Activated T-cell treated with anti-CD3 and anti-CD28 coated beads, Interleukin-2, amount 50 U/mL, for 72 hours (primary cell): ENCODE measurements at places on chromosomes 13 and 19. TPM values are rescaled to one million over a fixed set of nuclear protein-coding genes. Genes with fewer than 3 reads are reported as not detected.

DNA sequence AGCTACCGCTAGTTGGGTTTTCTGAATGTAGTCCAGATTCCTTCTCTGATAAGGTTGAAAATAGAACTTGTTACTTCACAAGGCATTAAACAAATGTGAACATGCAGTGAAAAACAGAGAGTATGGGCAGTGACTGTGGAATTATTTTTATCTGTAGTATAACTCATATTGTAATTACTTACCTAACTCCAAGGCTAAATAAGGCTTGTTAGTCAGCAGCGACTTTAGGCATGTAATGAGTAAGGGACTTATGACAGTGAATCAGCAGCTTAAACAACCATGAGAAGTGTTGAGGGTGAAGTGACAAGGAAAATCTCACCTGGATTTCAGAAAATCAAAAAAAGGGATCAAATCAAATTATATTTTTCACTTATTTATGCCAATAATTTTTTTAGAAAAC lies 1719.5 kb upstream of the MIR17HG start:
- H3K36me3 ChIP-seq, result no peaks in the 10 kb centered on the region
- H3K4me3 ChIP-seq, result no peak overlapping the region
- DNase-seq, result no peak

DNA sequence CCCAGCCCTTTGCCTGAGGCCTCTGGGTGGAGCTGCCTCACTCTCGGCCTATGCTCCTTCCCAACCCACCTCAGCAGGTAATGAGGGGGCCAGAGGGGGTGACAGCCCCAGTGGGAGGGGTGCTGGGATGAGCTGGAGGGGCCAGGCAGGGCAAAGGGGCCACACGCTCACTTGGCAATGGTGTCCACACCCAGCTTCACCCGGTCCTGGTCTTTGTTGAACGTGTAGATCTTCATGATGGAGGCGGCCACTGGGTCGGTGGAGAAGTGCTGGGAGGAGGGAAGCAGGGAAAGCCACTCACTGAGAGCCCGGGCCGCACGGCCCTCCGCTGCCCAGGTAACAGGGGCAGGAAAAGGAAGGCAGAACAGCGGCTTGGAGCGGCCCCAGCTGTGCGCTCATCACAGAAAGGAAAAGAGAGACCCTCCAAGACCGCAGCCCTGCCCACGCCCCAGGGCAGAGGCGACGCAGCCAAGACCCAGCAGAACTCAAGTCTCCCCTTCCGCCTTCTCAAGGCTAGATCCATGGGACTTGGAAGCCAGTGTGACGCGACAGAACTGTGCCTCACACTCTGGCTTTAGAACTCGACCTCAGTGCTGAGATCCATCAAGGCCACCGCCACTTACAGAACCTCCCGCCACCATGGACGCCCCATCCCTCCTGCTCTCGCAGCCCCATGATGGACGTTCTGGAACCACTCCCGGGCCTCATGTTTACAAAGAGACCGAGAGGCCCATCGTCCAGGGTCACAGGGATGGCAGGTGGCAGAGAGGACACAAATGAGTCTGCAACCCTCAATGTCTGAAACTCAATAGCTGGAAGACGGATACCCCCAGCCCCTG lies 9.2 kb downstream of the UBXN6 start:
- no peak for DNase-seq
- no peak overlapping the region for H3K27ac ChIP-seq
- no peaks in the 10 kb centered on the region for H3K27me3 ChIP-seq
- no peak overlapping the region for H3K4me3 ChIP-seq
- H3K36me3 ChIP-seq, result no peaks in the 10 kb centered on the region

Gene ZDHHC20
- 58.5 TPM for total RNA-seq

GRCh38 chr13:48775804-48776203 lies 122.1 kb downstream of the CYSLTR2 start:
- no peak for DNase-seq
- peaks cover 36% of the 10 kb centered on the region for H3K27me3 ChIP-seq
- peaks cover 6% of the 10 kb centered on the region for H3K36me3 ChIP-seq
- H3K4me1 ChIP-seq, result peaks cover 14% of the 10 kb centered on the region

Gene RAB20
- 1.8 TPM for total RNA-seq

DNA sequence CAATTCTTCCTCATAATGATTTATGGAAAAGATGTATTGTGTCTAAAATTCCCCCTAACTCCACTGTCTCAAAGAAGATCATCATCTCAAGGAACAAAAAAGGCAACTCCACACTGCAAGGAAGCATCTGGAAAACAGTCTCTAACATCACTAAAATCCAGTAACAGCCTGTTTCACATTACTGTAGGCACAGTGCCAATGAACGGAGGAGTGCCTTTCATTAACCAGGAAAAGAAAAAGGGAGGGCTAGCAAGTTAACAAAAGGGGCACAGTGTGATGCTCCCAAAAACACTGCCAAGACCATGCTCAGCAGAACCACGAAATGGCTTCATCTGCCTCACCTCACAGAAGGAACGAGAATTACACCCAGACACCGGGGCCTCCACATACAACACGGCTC lies 8.5 kb downstream of the TMTC4 start:
- no peak for DNase-seq
- no peaks in the 10 kb centered on the region for H3K27me3 ChIP-seq
- no peak overlapping the region for H3K27ac ChIP-seq
- H3K36me3 ChIP-seq, result peaks cover 15% of the 10 kb centered on the region
- H3K4me1 ChIP-seq, result no peaks in the 10 kb centered on the region

DNA sequence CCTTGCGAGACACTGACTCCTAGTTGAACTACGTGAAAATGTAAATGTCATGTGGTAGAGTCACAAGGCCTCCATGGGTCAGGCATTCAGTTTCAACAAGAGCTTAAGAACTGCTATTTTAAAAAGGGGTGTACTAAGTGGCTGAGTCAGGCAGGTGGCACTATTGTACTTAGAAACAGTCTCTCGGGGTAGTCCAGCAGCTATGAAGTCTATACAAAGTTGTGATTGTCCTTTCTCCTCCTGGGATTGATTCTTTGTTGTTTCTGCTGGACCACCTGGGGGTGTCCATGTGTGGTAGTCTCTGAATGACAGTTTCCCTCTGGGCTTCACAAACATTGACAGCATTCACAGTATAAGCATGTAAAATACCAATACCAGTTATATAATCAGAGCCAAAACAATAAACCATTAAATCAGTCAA lies 33.0 kb downstream of the UGGT2 start:
- no peaks in the 10 kb centered on the region for H3K4me1 ChIP-seq
- H3K27me3 ChIP-seq, result no peaks in the 10 kb centered on the region
- H3K36me3 ChIP-seq, result peaks cover 2% of the 10 kb centered on the region
- H3K27ac ChIP-seq, result no peak overlapping the region
- DNase-seq, result no peak

- H3K27ac ChIP-seq, result no peak overlapping the region
- H3K4me1 ChIP-seq, result peaks cover 6% of the 10 kb centered on the region
- H3K27me3 ChIP-seq, result peaks cover 45% of the 10 kb centered on the region
Measured at GRCh38 chr19:33904681-33905080, 108.0 kb downstream of the KCTD15 start.

- H3K4me3 ChIP-seq, result no peak overlapping the region
- H3K27ac ChIP-seq, result no peak overlapping the region
- no peak for DNase-seq
Measured at GRCh38 chr13:73138276-73138637, 79.5 kb downstream of the KLF5 start.

Gene NBEA
- 1.2 TPM for total RNA-seq

- H3K4me3 ChIP-seq, result no peak overlapping the region
- no peak overlapping the region for H3K27ac ChIP-seq
- peaks cover 15% of the 10 kb centered on the region for H3K4me1 ChIP-seq
Measured at GRCh38 chr19:35843676-35844481, 8.4 kb downstream of the NPHS1 start.

Gene ZNF443
- total RNA-seq, result 4.8 TPM

Gene NOP53
- 415 TPM for total RNA-seq

DNA sequence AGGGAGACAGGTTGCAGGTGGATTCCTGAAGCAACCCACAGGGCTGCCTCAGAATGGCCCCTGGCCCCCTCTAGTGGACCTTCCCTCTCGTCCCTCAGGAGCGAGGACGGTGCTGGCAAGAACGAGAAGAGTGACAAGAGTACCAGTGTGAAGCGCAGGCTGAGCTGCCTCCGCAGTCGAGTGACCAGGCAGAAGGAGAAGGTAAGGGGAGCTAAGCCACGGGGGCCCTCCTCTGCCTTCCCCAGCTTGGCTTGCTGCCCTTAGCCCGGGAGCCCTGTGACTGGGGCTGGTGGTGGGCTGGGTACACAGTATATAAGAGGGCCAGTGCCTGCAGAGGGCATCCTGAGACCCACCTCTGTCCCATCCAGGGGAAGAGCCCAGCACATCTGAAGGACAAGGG lies 34.0 kb downstream of the ARHGEF18 start:
- no peak overlapping the region for H3K27ac ChIP-seq
- H3K36me3 ChIP-seq, result no peaks in the 10 kb centered on the region
- H3K27me3 ChIP-seq, result no peaks in the 10 kb centered on the region
- DNase-seq, result no peak

Gene XAB2
- total RNA-seq, result 59.3 TPM

GRCh38 chr13:20682061-20682460 lies 21.4 kb upstream of the IL17D start:
- DNase-seq, result no peak
- H3K4me1 ChIP-seq, result no peaks in the 10 kb centered on the region
- H3K27ac ChIP-seq, result no peak overlapping the region
- no peaks in the 10 kb centered on the region for H3K36me3 ChIP-seq
- H3K27me3 ChIP-seq, result no peaks in the 10 kb centered on the region

- no peak overlapping the region for H3K27ac ChIP-seq
- no peaks in the 10 kb centered on the region for H3K27me3 ChIP-seq
- no peaks in the 10 kb centered on the region for H3K36me3 ChIP-seq
Measured at GRCh38 chr13:87123987-87124784, 547.0 kb upstream of the SLITRK5 start.

- peak overlapping the region; percentile 60 for H3K4me3 ChIP-seq
- DNase-seq, result peak; percentile 48
- peaks cover 51% of the 10 kb centered on the region for H3K4me1 ChIP-seq
- peaks cover 12% of the 10 kb centered on the region for H3K36me3 ChIP-seq
- H3K27ac ChIP-seq, result peak overlapping the region; percentile 92
Measured at GRCh38 chr19:40724855-40725254, 7.9 kb downstream of the ITPKC start.
